ENCODE measurements at places on chromosomes 12 and 14.

- no peak for DNase-seq
- peaks cover 13% of the 10 kb centered on the region for H3K4me1 ChIP-seq
- no peaks in the 10 kb centered on the region for H3K36me3 ChIP-seq
- H3K27me3 ChIP-seq = no peaks in the 10 kb centered on the region
Observed at GRCh38 chr12:116323406-116324386, 46.2 kb upstream of the MED13L start.

DNA sequence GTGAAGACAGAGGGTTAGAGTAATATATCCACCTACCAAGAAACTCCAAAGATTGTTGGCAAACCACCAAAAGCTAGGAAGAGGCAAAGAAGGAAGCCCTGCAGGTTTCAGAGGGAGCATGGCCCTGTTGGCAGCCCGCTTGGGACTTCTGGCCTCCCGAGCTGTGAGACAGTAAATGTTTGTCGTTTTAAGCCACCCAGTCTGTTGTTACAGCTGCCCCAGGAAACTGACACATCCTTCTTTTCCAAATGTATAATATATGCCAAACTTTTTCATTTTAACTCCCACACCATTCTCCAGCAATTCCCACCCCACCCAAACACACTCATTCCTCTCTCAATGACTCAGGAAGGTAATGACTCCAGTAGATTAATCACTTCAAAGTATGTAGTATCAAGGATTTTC lies 74.0 kb downstream of the RPS29 start:
- H3K27ac ChIP-seq = no peak overlapping the region
- H3K4me3 ChIP-seq = no peak overlapping the region
- peak; percentile 34 for DNase-seq
- H3K27me3 ChIP-seq = no peaks in the 10 kb centered on the region
- no peaks in the 10 kb centered on the region for H3K4me1 ChIP-seq
- H3K36me3 ChIP-seq = no peaks in the 10 kb centered on the region

GRCh38 chr14:77738559-77739250 lies 22.3 kb downstream of the SNW1 start:
- no peak overlapping the region for H3K27ac ChIP-seq
- H3K4me3 ChIP-seq = no peak overlapping the region
- no peaks in the 10 kb centered on the region for H3K4me1 ChIP-seq
- no peak for DNase-seq
- H3K27me3 ChIP-seq = no peaks in the 10 kb centered on the region

DNA sequence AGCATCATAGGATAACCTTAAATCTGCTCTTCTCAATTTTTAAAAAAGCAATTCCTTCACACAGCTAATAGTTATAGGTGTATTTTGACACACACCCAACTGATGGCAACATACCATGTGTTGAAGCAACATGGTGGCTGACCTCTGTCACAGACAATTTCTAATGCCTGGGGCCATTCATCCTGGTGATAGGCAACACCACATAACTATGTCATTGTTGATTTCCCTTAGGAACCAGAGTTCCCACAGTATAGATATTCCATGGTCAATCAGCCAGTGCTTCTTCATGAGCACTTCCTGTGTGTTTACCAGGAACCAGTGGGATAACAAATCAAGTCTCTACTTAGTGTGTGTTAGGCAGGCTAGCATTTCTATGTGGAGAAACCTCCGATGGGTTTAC lies 88.3 kb downstream of the FIGNL2 start:
- no peaks in the 10 kb centered on the region for H3K27me3 ChIP-seq
- no peak for DNase-seq
- no peaks in the 10 kb centered on the region for H3K4me1 ChIP-seq
- H3K36me3 ChIP-seq = no peaks in the 10 kb centered on the region

- peaks cover 25% of the 10 kb centered on the region for H3K4me1 ChIP-seq
- H3K27ac ChIP-seq = no peak overlapping the region
- H3K27me3 ChIP-seq = peaks cover 7% of the 10 kb centered on the region
- H3K36me3 ChIP-seq = no peaks in the 10 kb centered on the region
- H3K4me3 ChIP-seq = no peak overlapping the region
Observed at GRCh38 chr12:57456145-57456700, 1.1 kb downstream of the INHBE start.

DNA sequence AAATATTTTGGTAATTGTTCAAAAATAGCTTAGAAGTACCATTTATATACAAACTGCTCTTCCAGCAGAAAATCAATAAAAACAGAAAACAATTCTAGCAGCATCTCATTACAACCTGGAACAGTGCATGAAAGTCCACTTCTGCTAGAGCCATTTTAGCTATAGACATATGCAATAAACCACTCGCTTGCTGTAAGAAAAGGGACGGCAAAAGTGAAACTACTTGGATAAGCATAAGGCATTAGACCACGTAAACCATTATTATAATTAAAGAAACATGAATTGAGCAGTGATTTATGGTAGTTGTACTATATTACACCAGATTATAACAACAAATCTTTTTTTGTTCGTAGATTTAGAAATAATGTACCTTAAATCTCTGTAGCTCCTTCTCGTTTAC lies 48.7 kb downstream of the LRIG3 start:
- no peak overlapping the region for H3K4me3 ChIP-seq
- DNase-seq = no peak
- H3K36me3 ChIP-seq = peaks cover 35% of the 10 kb centered on the region

- no peak for DNase-seq
- H3K27me3 ChIP-seq = no peaks in the 10 kb centered on the region
- H3K4me1 ChIP-seq = peaks cover 34% of the 10 kb centered on the region
- H3K4me3 ChIP-seq = no peak overlapping the region
- no peaks in the 10 kb centered on the region for H3K36me3 ChIP-seq
- peak overlapping the region; percentile 82 for H3K27ac ChIP-seq
Observed at GRCh38 chr14:104148433-104149277, 10.3 kb downstream of the KIF26A start.

GRCh38 chr12:44611538-44611937 lies 264.6 kb downstream of the NELL2 start:
- no peak overlapping the region for H3K4me3 ChIP-seq
- no peaks in the 10 kb centered on the region for H3K27me3 ChIP-seq
- H3K36me3 ChIP-seq = no peaks in the 10 kb centered on the region
- no peak for DNase-seq
- H3K4me1 ChIP-seq = no peaks in the 10 kb centered on the region
- no peak overlapping the region for H3K27ac ChIP-seq

DNA sequence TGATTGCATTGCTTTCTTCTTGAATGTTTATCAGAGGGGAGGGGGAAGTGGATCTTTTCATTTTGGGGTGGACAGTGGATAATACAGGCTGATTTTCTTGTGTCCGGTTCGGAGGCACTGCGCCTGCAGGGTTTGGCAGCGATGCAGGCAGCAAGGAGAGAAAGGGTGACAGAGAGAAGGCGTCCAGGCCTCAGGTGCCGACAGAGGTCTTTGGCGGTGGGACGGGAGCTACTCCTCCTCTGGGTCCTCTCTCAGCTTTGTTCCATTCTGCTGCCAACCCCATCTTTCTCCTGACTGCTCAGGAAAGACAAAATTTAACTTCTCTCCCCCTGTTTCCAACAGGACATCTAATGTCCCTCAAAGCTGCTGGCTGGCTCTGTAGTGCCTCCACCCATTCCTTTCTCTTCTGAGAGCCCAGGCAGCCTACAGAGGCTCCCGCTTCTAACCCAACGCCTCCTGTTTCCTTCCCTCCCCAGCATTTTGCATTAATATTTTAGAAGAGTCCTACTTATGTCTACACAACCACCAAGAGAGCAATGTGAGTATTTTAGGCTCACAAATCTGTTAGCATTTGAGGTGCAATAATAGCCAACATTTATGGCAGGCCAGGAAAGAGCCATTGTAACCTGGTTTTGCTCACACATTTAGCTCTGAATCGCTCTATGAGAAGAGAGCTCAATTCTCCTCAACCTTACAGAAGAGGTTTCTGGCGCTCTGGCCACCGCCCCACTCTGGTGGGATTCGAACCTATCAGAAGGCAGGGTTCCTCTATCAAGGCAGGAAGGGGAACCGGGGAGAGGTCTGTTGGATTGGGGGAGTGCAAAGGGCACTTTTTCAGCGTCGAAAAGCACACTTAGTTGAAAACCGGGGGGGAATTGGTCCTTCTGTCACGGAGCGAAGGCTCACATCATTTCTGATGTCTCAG lies 7.1 kb upstream of the TBX5 start:
- H3K4me1 ChIP-seq = peaks cover 43% of the 10 kb centered on the region
- no peaks in the 10 kb centered on the region for H3K36me3 ChIP-seq
- H3K27ac ChIP-seq = no peak overlapping the region
- DNase-seq = no peak
- H3K4me3 ChIP-seq = no peak overlapping the region

- no peaks in the 10 kb centered on the region for H3K27me3 ChIP-seq
- no peak for DNase-seq
- no peak overlapping the region for H3K27ac ChIP-seq
- H3K4me1 ChIP-seq = no peaks in the 10 kb centered on the region
- H3K4me3 ChIP-seq = no peak overlapping the region
Observed at GRCh38 chr14:33880330-33880729, 70.5 kb downstream of the EGLN3 start.

DNA sequence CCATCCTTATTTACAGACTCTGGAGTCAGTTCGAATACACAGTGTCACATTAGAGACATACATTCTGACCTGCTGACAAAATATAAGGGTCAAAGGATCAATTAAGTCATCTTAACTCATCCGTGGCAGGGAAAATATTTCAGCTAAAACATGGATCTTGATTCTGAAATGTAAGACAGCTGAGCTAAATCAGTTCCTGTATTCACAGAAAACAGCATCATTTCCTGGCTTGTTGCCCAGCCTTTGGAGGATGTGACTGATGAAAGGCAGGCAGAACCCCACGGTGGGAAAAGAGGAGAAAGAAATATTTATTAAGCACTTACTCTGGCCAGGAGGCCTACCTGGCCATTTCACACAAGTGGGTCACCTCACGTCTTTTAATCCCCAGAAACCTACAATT lies 101.9 kb downstream of the GAS2L3 start:
- no peak overlapping the region for H3K4me3 ChIP-seq
- no peak overlapping the region for H3K27ac ChIP-seq
- no peaks in the 10 kb centered on the region for H3K27me3 ChIP-seq
- DNase-seq = peak; percentile 81
- H3K36me3 ChIP-seq = no peaks in the 10 kb centered on the region
- H3K4me1 ChIP-seq = no peaks in the 10 kb centered on the region

DNA sequence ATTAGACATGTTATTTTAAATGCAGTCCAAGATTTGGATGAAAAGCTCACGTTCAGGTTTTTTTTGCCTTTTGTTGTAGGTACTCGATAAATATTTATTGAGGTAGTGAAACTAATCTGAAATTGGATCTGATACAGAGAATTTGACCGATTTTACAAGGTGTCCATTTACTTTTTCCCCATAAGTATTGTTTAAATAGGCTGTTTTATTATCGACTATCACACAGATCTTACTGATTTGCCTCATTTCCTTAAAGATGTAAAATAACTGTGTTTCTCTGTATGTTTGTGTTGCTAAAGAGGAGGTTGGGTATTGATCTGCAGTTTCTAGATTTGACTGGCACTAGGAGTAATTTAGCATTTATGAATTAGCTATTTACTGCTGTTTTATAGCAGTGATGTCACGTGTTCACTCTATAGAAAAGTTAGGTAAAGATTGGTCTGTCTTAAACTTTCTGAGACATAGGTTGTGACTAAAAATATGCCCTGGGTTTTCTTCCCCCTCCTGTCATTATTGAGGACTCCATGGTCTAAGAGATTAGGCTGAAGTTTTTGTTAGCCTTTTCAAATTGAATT lies 3.5 kb downstream of the RAP1B start:
- no peaks in the 10 kb centered on the region for H3K27me3 ChIP-seq
- H3K36me3 ChIP-seq = no peaks in the 10 kb centered on the region
- DNase-seq = no peak
- peaks cover 28% of the 10 kb centered on the region for H3K4me1 ChIP-seq
- H3K27ac ChIP-seq = no peak overlapping the region
- H3K4me3 ChIP-seq = no peak overlapping the region

GRCh38 chr12:85856966-85857365 lies 17.1 kb upstream of the NTS start:
- H3K36me3 ChIP-seq = no peaks in the 10 kb centered on the region
- H3K4me1 ChIP-seq = no peaks in the 10 kb centered on the region
- H3K4me3 ChIP-seq = no peak overlapping the region

DNA sequence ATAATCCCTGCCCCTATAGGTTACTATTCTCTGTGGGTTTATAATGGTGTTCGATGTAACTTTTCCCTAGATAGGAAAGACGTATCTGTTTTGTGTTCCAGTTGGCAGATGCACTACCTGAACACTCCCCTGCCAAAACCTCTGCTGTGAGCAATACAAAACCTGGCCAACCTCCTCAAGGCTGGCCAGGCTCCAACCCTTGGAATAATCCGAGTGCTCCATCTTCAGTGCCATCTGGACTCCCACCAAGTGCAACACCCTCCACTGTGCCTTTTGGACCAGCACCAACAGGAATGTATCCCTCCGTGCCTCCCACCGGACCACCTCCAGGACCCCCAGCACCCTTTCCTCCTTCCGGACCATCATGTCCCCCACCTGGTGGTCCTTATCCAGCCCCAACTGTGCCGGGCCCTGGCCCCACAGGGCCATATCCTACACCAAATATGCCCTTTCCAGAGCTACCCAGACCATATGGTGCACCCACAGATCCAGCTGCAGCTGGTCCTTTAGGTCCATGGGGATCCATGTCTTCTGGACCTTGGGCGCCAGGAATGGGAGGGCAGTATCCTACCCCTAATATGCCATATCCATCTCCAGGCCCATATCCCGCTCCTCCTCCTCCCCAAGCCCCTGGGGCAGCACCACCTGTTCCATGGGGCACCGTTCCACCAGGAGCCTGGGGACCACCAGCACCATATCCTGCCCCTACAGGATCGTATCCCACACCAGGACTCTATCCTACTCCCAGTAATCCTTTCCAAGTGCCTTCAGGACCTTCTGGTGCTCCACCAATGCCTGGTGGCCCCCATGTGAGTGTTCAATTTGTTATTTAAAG lies 11.3 kb downstream of the MAPK1IP1L start:
- DNase-seq = no peak
- no peak overlapping the region for H3K27ac ChIP-seq
- peaks cover 45% of the 10 kb centered on the region for H3K36me3 ChIP-seq
- H3K4me3 ChIP-seq = no peak overlapping the region
- no peaks in the 10 kb centered on the region for H3K27me3 ChIP-seq

DNA sequence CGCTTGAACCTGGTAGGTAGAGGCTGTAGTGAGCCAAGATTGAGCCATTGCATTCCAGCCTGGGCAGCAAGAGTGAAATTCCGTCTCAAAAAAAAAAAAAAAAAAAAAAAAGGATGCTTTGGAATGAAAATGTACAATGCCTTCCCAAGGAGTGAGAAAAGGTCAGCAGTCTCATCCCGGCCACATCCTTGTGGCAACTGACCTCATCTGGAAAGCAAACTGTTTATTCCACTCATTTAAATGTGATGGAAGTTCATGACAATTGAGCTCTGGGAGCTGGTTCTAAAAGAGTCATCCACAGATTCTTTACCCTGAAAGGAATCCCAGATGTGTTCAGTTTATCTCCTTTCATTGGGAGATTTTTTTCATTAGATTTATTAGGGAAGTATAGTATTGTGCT lies 19.4 kb upstream of the LIMA1 start:
- H3K4me3 ChIP-seq = no peak overlapping the region
- no peaks in the 10 kb centered on the region for H3K36me3 ChIP-seq
- DNase-seq = no peak
- no peaks in the 10 kb centered on the region for H3K4me1 ChIP-seq
